Osteocyte (in vitro differentiated cells): ENCODE measurements at places on chromosomes 3 and 15. TPM values are rescaled to one million over a fixed set of nuclear protein-coding genes. Genes with fewer than 3 reads are reported as not detected.

DNA sequence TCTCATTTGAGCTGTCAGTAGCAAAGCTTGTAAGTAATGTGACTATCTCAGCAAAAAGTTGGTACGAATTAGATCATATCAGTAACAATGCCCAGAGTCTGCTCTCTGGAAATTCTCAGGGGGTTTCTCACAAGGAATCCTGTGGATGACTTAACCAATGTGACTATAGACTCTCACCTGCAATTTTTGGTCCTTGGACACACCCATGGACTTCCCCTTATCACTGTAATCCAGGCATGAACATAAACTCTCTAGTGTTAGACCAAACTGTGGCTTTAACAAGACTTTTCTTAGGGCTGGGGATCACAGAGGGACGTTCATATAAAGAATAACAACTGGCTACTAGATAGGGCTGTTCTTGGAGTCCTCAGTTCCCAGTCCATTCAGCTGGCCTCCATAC is 3.9 kb upstream of the ZNF80 start:
- no peak for DNase-seq

DNA sequence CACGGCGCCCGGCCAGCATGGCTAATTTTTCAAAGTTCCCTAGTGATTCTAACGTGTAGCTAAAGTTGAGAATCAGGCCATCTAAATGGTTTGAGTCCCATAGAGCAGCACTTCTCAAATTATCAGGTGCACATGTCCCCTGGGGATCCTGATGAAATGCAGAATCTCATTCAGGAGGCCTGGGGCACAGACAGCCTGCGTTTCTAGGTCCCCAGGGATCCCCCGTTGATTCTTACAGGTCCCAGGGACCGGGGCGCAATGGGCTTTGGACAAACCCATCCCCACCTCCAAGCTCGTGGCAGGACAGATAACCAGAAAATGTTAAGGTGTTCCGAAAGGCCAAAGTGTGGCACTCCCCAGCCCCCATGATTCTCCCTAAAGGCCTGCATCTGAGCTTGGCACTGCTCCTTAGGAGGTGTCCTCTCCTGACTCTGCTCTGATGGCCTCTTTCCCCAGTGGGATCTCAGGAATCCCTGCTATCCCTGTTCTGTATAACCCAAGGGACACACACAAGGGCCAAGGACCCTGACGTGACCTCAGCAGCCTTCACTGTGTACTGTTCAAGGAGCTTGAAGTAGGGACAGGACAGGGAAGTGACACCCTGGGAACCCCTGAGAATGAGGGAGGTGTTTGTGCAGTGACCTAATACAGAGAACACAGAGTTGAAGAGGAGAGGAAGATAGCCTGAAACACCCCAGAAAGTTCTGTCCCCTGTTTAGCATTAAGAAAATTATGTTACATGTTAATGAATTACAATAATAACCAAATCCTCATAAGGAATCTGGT is 8.0 kb downstream of the LRRK1 start:
- peak; percentile 65 for DNase-seq

DNA sequence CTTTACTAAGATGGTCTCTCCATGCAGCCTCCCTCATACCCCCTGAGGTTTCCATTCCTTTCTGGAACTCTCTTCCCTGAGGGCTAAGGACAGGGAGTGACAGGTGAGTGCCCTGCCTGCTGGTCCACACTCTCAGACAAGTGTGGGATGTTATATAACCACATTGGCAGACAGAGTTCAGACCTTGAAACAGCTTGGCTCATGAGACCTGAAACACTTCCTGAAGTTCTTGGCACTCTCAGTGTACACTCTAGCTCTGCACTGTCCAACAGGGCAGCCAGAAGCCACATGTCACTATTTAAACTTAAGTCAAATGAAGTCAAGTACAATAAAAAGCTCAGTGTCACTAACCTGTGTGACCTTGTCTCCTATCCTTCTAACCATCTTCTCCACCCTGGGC is 188.5 kb downstream of the ZNF621 start:
- no peak for DNase-seq

- no peak for DNase-seq
These were observed 108.4 kb downstream of the MBNL1 start for GRCh38 chr3:152377184-152377570.

DNA sequence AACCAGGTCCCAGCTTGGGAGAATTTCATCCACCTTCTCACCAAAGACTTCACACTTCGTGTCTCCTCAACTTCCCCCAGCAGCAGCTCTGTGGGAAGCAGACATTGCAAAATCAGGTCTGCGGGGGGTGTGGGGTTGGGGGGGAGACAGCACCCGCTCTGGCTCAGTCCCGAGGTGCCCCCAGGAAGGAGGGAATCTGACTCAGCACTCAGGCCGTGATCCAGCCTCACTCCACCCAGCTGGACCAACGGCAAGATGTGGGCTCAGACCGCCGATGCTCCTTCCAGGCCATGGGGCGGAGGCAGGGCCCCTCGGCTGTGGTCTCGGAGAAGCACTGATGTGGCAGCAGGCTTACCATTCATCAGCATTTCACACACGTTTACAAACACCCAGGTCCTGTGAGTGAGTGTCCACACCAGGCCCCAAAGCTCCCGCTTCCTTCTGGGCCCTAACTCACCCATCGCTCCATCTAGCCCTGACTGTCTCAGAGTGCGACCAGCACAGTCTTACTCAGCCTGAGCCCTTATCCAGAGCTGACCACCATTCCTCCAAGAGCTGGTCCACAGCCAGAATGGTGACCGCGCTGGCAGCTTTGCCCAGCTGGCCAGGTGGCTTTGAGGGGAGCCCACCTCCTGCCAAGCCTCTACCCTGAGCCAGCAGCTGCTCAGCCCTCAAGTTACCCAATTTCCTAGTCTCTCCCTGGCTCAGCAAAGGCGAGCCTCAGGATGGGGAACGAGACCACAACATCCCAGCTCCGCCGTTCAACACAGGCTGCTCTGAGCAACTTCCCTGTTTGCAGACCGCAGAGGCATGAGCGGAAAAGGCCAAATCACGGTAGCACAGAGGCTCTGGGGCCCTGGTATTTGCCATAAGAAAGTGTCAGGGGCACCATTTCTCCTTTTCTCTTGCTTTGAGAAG is 3.3 kb downstream of the STAB1 start:
- no peak for DNase-seq

- DNase-seq: no peak
These were observed 493.1 kb downstream of the FHIT start for GRCh38 chr3:60758171-60758570.

DNA sequence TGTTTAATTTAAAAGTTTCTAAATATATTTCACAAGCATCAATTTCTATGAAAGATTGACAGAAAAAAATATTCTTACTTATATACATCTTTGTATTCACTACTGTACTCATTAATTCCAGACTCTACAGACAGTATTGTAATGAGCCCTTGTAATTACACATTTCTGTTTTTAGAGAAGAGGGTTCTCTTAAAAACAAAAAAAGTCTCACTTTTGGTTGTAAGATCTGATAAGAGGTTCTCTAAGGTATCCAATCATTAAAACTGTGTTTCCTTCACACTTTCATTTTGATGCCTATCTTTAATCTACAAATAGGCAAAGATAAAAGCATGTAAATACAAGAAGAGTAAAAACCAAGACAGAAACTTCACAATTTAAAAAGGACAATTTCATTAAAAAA is 75.6 kb downstream of the FBXL22 start:
- DNase-seq: no peak

FGF12 gene
- not detected in 2 replicates for total RNA-seq

SST gene
- total RNA-seq: not detected in 2 replicates
